ENCODE measurements at places on chromosomes 2 and 18.

DNA sequence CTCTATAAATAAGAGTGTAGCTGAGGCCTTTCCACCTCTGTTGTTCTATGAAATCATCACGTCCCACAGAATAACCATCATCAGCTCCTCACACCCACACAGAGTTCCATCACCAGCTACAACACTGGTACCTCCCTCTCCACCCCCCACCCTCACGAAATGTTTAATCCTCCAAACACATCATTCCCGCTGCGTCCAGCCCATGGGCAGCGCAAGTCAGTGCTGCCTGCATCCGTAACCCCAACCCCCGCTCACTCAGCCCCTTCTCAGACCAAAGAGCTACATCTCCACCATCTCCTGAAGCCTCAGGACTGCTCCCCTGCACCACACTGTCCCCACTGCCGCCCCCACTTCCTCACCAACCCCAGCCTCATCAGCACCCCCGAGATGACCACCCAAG is 19.4 kb downstream of the DNMT3A start:
- DNase-seq: no peak

DNA sequence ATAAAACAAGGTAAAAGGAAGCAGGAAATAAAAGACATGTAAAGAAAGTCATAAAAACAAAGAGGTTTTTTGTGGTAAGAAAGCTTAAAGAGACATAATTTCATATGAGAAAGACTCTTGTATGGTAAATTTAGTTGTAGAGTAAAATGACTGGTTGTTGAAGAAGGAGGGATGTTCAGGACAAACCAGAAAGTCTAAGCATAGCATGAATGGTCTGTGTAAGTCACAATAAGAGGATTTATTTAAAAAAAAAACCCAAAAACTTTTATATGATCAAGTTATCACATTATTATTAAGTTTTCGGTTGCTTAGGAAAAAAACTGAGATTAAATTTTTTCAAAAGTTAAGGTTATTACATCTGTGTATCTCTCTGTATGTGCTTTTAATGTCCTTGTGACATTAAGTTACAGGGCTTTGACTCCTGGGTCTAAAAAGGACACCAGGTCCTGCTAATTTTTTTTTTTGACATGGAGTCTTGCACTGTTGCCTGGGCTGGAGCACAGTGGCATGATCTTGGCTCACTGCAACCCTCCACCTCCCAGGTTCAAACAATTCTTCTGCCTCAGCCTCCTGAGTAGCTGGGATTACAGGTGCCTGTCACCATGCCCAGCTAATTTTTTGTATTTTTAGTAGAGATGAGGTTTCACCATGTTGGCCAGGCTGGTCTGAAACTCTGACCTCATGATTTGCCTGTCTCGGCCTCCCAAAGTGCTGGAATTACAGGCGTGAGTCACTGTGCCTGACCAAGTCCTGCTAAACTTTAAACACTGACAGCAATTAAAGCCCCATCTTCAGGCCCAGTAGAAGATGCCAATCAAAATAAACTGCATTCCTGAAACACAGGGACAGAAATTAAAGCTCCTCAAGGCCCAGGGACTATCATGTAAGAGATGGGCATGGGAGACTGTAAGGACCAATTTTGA is 14.2 kb upstream of the OXER1 start:
- no peak for DNase-seq

GRCh38 chr2:211900518-211900917 is 638.1 kb downstream of the ERBB4 start:
- no peak for DNase-seq

- no peak for DNase-seq
These were observed 142.6 kb upstream of the CYP1B1 start for GRCh38 chr2:38218591-38218991.

GRCh38 chr2:236657801-236658200 is 88.2 kb downstream of the ACKR3 start:
- DNase-seq: no peak

- no peak for DNase-seq
These were observed 17.7 kb upstream of the SIX2 start for GRCh38 chr2:45026924-45027450.

DNA sequence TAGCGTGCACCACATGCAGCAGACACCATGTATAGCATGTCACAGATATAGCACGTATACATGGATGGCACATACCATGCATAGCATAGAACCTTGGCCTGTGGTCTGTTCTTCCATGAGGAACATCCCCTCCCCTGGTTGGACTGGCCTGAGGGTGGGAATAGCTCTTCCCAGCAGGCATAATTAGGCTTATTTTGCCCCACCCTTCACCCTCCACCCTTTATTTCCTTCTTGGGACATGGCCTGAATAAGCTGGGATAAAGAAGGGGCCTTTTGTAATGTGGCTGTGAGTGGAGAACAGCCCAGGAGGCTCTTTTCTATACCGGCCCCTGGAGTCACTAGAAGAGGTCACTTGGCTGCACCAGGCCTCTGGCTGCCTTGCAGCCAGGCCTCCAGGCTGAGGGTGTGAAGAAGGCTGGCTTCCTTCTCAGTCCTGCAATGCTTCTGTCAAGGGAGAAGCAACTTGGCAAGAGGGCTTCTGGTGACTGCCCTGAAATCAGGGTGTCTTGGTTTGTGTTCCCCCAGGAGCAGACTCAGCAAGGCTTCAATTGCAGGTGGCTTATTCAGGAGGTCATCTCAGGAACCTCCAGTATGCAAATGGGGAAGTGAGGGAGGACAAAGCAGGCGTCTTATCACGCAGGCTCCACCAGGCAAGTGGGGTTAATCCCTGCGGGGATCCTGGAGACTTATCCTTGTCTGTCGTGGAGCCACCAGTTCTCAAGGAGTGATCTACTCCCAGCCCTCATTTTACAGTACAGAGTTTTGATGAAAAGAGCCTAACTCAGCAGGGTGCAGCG is 68.2 kb downstream of the HS6ST1 start:
- no peak for DNase-seq

- no peak for DNase-seq
These were observed at the start of gene PARD3B for GRCh38 chr2:204544961-204545860. Gene PARD3B (plus strand): TSS chr2:204545475. CDS start chr2:204546000, 525 bp downstream.

GRCh38 chr18:811892-812375 is at the start of gene YES1:
Gene YES1 (minus strand): TSS chr18:812242. CDS start chr18:756827, 55,415 bp downstream.
- DNase-seq: peak; percentile 43

DNA sequence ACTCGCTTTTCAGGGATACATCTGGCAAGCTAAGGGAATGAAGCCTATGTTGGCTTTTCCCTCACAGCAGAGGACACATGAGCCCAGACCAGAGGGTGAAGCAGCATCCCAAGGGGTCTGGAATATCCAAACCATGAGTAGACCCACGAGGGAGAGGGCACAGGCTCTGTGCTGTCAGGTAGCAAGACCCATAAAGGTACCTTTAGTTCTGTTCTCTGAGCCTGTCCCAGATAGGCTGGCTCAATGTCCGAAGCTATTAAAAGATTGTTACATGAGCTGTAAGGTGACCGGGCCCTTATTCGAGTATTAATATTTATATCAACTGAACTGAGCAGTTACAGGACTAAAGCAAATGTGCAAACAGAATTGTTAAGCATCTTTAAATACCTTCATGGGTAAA is 52.2 kb downstream of the TPGS2 start:
- DNase-seq: no peak

- DNase-seq: no peak
These were observed 295.9 kb upstream of the CRIM1 start for GRCh38 chr2:36059691-36060090.

DNA sequence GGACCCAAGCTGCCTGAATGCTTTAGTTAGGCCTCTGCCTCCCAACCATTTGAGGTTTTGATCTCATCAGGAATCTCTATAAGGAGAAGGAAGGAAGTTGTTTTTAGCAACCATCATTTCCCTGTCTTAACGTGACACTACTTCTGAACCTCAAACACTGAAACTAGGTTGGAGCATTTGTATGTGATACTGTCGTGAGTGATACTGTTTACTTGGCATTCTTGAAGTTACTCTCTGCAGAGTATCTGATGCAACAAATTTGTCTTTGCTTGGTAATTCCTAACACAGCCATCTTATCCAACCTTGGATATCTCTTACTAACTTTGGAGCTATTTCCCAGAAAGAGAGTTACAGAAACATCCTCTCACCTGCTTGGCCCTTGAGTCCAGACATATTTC is 22.1 kb downstream of the TTLL4 start:
- no peak for DNase-seq

DNA sequence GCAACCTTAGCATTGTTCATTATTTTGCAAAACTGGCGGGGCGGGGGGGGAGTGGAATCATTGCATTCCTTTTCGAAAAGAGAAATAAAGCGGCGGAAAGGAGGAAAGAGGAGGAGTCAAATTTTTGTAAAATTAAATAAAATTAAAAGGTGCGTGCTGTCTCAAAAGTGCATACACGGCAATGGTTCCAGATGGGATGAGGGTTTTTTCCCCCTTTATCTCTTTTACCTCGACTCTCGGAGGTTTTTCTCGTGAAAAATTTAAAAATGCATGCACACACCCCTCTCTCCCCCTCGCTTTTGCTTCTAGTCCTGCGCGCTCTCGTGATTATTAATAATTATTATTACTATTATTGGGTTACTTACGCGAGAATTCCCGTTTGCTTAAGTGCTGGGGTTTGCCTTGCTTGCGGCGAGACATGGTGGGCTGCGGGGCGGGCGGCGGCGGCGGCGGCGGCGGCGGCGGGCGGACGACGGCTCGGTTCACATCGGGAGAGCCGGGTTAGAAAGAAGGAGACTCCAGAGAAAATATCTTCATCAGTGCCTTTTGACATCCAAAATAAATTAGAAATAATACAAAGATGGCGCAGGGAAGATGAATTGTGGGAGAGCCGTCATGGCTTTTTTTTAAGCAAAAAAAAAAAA is 481 bp downstream of the BCL11A start:
- no peak for DNase-seq

DNA sequence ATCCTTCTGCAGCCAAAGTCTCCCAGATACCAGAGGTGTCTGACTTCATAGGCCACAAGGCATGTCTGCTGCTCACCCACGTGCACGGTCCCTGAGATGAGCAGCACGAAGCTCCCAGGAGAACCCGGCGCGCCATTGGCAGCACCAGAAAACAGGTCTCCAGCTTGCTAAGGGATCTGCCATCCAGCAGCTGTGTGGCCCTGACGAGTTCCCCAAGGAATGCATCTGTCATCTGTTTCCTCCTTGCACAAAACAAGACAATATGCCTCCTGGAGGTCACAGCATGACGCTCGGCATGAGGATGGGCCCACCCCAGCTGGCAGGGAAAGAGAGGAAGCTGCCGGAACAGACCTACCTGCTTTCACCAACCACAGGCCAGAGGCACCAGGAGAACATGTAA is 29.2 kb downstream of the HS6ST1 start:
- DNase-seq: no peak

DNA sequence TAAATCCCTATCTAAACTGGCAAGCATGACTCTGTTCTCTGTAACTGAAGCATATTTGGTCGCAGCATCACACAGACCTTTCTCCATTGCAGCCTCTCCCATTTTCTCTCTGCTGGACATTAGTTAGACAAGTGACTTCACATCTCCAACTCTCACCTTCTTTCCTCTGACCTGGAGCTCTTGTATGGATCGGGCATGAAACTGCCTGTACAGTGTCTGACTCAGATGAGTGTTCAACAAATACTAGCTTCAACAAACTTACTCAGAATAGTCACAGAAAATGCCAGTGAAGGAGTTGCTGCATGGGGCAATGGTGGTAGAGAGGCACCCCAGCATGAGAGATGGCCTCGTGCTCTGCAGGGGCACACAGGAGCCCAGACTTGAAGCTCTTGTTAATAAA is 104.7 kb upstream of the COPS8 start:
- DNase-seq: no peak

DNA sequence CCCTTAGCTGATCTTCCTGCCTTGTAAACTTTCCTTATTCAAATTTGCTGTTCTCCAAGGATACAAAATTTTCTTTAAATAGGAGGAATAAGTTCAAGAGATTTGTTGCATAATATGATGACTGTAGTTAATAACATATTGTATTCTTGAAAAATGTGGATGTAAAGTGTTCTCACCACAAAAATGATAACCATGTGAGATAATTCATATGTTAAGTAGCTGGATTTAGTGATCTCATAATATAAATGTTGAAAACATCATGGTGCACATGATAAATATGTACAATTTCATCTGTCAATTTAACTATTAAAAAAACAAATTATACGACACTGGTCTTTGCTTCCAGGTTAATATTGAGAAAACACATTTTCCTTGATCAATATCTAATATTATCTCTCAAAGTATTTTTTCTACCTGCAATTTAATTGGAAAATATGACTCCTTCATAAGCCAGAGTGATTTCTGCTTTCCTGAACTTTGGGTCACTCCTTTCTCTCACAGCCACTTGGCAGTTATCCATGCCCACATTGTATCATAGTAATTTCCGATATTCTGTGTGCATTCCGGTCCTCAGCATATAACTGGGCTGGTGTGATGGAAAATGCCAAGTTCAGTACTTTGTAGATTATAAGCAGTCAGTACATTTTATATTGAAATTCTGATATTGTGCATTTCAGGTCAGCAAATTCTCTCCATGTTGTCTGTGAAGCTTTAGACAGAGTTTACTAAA is 152.6 kb downstream of the GULP1 start:
- no peak for DNase-seq

GRCh38 chr2:235444101-235444597 is 49.7 kb upstream of the AGAP1 start:
- no peak for DNase-seq

DNA sequence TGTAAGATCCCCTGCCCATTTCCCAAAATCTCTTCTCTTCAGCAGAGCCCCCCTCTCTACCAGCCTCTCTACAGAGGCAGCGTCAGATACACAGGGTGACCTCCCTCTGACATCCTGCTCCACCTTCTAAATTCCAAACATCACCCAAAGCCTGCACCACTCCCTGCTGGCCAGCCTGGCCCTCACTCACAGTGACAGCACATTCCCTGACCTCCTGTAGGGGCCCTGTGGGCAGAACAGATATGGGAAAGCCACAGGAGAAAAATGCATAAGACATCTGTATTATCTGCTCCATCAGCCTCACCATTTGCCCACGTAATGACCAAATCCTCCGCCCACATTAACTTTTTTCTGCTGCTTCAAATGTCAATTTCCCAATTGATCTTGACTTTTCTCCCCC is 40.6 kb downstream of the TRABD2A start:
- DNase-seq: no peak

GRCh38 chr18:72114801-72115594 is 429.1 kb downstream of the CBLN2 start:
- no peak for DNase-seq

- no peak for DNase-seq
These were observed 68.7 kb upstream of the LYPD6 start for GRCh38 chr2:149261692-149262091.

DNA sequence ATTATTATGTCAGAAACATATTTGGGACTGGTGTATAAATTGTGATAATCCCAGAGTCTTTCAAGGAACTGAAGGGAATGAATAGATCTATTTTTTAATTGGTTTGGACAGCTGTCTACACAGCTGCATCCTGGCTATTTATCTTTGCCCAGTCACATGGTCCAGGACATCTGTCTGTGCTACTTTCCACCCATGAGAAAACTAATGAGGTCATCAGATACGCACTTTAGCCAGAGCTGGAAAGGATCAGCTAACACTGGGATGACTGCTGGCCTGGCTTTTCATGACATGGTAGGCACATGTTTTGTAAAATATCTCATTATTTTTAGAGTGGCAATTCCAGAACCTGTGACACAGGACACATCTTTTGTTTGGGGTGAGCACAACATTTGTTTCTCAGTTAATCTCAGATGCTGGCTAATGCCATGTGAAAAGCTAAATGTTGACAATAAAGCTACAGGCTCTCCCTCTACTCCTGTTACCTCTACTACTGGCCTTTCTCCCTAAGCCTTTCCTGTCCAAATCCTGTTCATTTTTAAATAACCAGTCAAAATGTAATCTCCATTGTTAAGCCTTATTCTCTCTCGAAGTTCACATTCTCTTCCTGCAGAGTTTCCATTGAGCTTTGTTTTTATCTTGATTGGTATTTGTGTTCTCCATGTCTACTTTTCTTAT is 500.7 kb downstream of the RIT2 start:
- peak; percentile 98 for DNase-seq
